Foreskin melanocyte (primary cell): ENCODE measurements at places on chromosomes 1 and 21.

- no peak for DNase-seq
Observed at GRCh38 chr1:60245324-60245723, 171.8 kb upstream of the C1orf87 start.

DNA sequence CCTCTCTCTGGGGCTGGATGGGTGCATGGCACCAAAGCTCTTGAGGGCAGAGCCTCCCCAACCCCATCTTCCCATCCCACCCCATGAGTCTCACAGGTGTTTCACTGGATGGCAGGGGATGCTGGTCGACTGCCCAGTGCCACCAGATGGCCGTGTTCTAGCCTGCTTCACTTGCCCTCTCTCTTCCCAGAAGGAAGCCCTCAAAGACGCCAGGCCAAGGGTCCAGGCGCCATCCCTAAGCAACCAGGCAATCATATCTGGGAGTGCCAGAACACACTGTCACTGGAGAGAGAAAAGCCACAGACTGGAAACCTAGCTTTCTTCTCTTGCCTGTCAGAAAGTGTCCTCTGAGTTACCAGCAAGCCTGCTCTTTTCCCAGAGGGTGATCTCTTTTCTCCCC is 26.7 kb downstream of the PIGM start:
- no peak for DNase-seq

GRCh38 chr1:99850459-99851291 is 514 bp downstream of the AGL start:
- no peak for DNase-seq

GRCh38 chr1:242245255-242245654 is 246.4 kb upstream of the MAP1LC3C start:
- peak; percentile 84 for DNase-seq

GRCh38 chr1:95520390-95520789 is 286.4 kb downstream of the RWDD3 start:
- no peak for DNase-seq

GRCh38 chr1:24918995-24919605 is 11.0 kb downstream of the RUNX3 start:
- DNase-seq, result no peak

DNA sequence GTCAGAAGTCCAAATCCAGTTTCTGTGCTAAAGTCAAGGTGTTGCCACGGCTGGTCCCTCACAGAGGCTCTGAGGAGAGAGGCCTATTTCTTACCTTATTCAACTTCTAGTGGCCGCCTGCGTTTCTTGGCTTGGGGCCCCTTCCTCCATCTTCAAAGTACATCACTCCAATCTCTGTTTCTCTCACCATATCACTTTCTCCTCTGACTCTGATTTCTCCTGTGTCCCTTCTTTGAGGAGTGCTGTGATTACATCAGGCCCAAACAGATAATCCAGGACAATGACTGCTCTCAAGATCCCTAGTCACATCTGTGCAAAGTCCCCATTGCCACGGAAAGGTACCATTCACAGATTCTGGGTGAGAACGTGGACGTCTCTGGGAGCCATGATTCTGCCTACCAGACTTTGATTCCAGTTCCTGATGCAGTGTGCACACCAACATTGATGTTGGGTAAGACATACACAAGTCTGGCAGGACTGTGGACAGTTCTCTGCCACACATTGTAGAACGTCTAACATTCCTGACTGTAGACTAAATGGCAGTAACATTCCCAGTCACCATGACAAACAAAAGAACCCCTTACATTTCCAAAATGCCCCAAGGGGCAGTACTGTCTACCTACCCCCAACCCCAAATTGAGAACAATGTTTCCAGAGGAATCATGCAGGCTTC is 43.0 kb upstream of the ITPKB start:
- DNase-seq, result no peak

DNA sequence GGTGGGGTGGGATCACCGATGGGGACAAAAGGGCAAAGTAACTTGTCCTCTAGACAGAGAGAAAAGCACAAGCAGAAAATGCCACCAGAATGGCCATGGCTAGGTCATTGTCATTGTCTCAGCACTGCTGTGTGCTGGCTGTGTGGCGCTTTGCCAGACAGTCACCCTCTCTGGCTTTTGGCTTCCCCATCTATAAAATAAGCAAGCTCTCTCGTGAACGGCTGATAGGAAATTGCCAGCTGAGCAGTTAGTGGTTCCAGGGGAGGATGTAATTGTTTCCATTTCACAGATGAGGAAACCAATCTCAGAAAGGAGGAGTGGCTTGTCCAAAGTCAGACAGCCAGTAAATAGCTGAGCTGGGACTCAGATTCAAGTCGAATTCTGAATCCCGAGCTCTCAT is 32.5 kb downstream of the PADI2 start:
- DNase-seq, result no peak

- peak; percentile 81 for DNase-seq
Observed at GRCh38 chr1:30444850-30445249, 278.5 kb downstream of the MATN1 start.

DNA sequence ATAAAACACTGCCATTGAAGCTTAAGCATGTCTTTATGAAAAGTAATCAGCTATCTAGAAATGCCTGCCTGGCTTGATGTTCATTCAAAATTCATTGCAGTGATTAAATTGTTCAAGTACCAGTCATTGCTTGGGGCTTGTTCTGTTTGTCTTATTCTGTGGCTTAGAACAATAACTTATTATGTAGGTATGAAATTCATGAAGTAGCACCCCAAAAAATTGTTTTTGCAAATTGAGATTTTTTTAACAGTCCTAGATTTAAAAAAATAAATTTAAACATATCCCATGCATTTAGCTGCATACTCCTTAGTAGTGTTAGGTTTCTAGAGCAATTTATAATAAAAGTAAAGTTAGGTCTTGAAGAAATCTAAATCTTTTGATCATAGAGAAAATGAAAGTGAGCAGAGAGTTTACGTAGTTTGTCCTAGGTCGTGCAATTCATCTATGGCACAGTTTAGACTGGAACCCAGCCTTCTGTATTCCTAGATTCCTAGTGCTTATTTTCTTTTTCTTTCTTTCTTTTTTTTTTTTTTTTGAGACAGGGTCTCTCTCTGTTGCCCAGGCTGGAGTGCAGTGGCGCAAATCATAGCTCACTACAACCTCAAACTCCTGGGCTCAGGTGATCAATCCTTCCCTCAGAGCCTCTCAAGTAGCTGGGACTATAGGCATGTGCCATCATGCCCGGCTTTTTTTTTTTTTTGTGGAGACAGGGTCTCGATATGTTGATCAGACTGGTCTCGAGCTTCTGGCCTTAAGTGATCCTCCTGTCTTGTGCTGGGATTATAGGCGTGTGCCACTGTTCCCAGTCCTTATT is 9.3 kb downstream of the MIER1 start:
- DNase-seq, result no peak

DNA sequence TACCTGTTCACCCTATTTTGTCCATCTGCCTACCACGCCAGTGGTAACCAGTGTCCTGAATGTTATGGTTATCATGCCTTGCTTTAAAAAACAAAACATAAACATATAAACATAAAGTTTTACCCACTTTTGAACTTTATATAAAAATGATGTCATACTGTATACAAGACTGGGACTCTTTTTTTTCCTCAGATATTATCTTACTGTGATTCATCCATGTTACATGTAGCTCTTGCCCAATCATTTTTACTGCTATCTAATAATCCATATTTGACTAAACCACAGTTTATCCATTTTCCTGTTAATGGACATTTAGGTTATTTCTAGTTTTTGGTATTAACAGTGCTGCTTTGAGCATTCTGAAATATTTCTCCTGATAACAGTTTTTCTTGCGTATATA is 78.8 kb downstream of the GPR161 start:
- no peak for DNase-seq

GRCh38 chr21:17467392-17467791 is 45.5 kb upstream of the CXADR start:
- peak; percentile 42 for DNase-seq

DNA sequence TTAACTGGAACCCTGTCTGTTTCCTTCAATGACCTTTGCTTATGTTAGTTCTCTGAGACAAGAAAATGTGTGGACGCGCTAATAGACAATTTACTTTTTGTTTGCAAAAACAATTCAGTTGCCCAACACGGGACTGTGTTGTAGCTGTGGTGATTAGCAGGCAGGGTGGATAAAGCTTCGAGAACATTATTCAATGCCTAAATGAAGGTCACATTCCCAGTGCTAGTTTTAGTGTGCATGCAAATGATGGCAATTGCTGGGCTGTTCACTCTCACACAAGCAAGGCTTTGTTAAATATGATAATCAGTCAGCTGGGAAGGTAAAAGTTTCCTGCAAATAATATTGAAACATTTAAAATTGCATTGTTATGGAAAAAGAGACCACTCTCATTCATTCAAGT is 188.4 kb downstream of the BACH1 start:
- DNase-seq, result peak; percentile 64

DNA sequence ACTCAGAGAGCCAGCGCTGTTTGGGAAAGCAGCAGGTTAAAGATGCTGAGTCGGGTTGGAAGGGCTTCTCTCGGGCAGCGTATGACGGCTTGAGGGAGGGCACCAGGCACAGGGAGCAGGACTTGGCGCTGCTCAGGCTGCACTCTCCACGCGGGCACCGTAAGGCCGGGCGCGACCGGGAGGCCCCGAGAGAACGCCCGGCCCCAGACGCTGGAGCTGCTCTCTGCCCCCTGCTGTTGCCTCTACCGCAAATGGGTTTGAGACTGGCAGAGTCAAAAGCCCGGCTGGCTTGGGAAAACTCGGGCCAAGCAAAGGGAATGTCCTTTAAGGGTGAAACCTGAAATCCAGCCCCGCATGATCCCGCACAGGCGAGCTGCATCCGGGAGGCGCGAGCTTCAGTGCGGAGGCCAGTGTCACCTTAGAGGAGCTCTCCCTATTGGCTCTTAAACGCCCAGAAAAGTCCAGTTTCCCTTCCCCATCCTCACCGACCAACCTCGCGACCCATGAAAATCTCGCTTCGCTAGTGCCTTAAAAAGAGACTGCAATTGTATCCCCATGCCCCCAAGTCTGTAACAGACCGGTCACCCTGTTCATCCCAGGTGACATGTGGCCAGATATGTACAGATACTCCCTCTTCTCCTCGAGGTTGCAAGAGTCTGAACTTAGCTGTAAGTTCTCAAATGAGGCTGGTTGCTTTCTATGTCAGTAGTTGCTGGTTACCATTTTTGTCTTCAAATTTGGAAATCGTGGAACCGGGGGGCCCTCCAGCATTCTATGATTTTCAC is 1.1 kb downstream of the PRRX1 start:
- DNase-seq, result no peak

GRCh38 chr1:237250055-237250454 is 208.1 kb downstream of the RYR2 start:
- no peak for DNase-seq

GRCh38 chr1:209597499-209597898 is 14.0 kb downstream of the CAMK1G start:
- DNase-seq, result no peak

GRCh38 chr1:19374083-19374801 is 62.1 kb downstream of the SLC66A1 start:
- no peak for DNase-seq

DNA sequence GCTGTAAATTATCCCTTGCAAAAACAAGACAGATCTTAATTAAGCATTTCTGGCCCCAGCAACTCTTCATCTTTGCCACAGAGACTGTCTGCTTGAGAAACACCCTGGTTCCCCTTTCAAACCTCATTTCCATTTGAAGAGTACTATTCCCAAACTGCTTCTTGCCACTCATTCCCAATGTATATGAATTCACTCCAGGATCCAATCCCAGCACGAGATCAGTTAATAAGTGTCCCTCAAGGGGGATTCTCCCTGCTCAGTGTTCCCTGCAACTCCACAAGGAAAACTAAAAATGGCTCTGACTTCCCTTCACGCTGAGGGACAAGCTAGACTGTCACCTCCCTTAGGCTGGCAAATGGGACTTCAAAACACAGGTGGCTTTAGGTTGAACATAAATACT is 173.2 kb downstream of the SIPA1L2 start:
- DNase-seq, result no peak

DNA sequence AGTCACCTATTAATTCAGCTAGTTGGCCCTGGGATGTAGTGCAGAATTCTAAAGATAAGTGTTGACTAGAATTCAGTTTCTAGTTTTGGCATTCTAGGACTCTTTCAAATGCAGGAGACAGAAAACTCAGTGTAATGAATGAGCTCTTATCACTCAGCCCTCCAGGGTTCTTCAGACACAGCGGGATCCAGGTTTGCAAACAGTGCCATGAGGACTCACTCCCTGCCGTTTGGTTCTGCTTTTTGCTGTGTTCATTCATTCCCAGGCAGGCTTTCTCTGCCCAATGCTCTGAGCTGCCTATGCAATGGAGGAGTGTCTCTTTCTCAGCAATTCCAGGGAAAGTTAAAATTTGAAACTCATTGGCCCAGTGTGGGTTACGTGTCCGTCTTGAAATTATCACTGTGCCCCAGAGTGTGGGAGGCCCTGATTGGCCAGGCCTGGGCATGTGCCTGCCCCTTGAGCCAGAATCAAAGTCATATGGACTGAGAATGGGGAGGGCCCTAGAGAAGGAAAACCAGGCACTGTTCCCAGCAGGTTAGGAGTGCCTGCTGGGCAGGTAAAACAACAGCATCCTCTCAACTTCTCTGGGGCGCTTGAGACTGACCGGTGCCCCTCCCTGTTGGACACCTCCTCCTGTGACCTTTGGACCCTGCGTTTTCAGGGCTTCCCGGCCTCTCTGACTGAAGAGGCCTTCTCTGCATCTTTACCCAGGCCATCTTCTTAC is 43.4 kb downstream of the TMEM51 start:
- DNase-seq, result no peak

DNA sequence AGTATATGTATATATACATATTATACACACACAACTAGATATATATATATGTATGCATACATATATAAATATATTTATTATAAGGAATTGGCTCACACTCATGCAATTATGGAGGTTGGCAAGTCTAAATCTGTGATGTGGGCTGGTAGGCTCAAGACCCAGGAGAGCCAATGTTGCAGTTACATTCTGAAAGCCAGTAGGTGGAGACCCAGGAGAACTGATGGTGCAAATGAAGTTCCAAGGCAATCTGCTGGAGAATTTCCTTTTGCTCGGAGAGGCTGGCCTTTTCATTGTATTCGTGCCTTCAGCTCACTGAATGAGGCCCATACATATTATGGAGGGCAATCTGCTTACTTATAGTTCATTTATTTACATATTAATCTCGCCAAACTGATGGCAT is 9.4 kb downstream of the IVL start:
- DNase-seq, result peak; percentile 8

GRCh38 chr1:112957133-112957812 is 1.3 kb upstream of the SLC16A1 start:
- peak; percentile 73 for DNase-seq

GRCh38 chr1:169465281-169465680 is 20.5 kb downstream of the SLC19A2 start:
- DNase-seq, result no peak

- DNase-seq, result no peak
Observed at GRCh38 chr21:36780861-36781260, 81.9 kb downstream of the SIM2 start.
